ENCODE measurements at places on chromosomes 13 and 19.

GRCh38 chr13:29481603-29482002 lies 113.9 kb downstream of the SLC7A1 start:
- no peak for DNase-seq

DNA sequence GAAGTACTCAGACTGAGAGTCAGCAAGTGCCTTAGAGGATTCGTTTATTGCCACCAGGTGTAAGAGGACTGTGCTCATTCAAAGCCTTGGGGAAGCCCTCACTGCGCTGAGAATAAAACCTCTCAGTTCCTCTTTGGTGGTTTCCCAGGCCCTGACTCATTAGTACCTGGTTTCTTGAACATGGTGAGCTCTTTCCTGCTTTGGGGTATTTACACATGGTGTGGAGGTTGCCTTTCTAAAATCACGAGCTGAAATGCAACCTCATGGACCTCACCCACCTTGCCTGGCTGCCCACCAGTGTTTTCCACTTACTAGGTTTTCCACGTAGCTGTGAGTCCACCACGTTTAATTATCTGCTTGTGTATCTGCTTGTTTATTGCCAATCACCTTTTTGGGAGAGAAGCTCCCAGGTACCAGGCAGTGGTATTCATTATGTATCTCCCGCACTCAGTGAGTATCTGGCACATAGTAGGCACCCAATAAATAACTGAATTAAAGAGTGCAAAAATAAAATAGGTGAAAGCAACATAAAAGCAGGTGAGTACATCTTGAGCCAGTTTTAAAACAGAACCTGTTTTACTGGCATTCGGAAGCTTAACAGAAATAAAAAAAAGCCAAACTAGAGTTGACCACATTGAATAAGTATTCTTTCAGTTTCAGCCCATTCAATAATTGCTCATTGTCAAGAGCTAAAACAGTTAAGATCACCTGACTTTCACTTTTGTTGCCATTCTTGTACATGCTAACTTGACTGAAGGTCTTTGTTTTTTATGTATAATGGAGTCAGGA lies 533.0 kb downstream of the MYO16 start:
- no peak for DNase-seq

DNA sequence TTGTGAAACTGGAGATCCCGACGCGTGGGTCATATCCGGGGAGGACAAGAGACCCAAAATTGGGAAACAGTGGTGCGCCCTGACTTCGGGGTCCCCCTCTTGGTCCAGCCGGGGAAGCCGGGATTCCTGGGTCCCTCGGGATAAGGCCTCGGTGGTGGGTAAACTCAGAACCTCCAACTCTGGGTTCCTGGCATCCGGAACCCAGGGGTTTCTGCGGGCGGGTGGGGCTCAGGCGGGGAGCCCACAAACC lies 688 bp downstream of the ZFP36 start:
- no peak for DNase-seq

DNA sequence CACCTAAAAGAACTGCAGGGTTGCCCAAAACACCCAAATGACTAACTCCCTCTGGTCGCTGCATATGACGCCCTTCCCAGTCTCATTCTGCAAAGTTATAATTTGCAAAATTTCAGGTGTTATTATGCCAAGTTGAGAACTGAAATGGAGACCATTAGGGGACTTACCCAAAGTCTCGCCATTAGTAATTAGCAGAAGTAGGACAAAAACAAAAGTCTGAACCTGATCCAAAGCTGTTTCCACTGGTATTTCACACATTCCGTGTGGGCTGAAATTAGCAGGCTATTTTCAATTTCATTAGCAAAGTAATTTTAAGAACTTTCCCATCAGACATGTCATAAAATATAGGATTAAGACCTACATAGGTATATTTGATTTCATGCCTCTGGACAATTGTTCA lies 6.8 kb downstream of the RUBCNL start:
- no peak for DNase-seq

GRCh38 chr19:33311326-33311682 lies 9.0 kb upstream of the CEBPA start:
- DNase-seq = peak; percentile 62

DNA sequence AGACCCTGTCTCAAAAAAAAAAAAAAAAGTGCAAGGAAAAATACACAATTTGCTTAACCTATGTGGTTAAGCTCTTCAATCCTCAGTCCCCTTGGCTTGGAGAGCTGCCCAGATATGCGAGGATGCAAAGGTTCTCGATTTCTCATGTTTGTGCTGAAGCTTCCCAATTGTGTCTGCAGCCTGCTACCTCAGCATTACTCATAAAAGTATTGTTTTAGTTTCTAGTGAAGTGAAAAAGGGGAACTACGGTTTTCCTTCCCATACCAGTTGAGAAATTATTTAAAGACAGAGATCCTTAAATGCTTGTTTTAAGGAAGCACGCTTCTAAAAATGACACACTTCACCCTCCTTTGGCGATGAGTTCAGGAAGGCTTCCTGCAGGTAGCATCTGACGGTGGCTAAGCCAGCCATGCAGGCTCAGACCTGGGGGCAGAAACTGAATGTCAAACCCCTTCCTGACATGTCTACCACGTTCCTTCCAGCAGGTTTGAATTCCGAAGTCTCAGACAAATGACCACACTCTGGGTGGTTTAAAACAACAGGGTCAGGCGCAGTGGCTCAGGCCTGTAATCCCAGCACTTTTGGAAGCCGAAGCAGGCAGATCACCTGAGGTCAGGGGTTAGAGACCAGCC lies 47.9 kb downstream of the RUBCNL start:
- no peak for DNase-seq

GRCh38 chr13:101178406-101178805 lies 237.9 kb downstream of the NALCN start:
- DNase-seq = no peak

DNA sequence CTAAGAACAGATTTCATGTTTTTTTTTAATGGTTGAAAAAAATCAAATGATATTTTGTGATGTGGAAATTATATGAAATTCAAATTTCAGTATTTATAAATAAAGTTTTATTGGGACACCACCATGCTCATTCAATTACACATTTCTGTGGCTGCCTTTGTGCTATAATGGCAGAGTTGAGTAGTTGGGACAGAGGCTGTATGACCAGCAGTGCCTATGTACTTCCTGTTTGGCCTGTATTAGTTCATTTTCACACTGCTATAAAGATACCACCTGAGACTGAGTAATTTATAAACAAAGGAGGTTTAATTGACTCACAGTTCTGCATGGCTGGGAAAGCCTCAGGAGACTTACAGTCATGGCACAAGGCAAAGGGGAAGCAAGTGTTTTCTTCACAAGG lies 33.6 kb downstream of the AKAP11 start:
- DNase-seq = no peak

DNA sequence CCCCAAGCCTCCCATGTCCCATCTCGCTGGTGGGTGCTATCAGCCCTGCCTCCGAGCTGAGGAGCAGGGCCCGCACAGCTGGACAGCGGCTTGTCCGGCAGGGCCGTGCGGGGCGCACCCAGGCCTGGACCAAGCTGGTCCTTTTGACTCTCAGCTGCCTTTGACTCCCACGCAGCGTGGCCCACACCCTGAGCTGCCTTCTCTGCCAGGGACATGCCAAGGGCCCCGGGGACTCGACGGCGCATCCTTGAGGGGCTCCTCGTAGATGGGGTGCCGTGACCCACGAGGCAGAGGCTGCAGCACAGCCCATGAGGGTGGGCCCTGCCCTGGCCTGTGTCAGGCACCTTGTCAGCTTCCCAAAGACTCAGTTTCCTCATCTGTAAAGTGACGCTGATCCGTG lies 38.8 kb upstream of the F7 start:
- no peak for DNase-seq

- no peak for DNase-seq
These were observed 767.3 kb upstream of the GPC6 start for GRCh38 chr13:92459306-92459705.

DNA sequence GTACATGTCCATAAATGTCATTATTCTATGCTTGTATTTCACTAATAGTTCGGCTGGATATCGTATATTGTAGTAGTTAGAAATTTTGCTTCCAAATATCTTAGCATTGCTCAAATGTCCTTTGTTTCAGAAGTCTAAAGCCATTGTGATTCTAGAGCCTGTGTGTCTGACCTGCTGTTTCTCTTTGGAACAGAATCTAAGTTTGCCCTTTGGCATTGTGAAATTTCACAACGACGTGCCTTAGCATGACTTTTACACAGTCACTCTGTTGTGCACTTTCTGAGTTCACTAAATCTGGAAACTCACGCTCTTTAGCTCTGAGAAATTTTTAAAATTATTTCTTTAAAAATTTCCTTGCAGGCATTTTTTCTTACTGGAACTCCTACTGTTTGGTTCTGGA lies 152.2 kb downstream of the TBC1D4 start:
- DNase-seq = no peak

All from pancreas (tissue), 10 donors.